ENCODE measurements at places on chromosomes 7 and 10.

DNA sequence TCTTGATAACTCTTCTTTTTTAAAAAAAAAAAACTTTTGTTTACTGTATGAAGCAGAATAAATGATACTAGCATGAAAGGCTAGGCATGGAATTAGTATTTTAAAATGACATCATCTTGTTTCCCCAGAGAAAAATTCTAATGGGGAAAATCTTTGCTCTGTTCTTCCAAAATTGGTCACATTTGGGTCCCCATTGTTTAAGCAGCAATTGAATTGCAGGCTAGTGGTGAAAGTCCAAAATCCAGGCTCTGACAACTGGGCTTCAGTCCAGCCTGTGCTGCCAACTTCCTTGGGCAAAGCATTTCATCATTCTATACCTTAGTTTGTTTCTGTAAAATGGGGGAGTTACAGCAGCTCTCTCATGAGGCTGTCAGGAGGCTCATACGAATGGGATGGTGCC lies 726.4 kb downstream of the KCNMA1 start:
- no peak for DNase-seq

GRCh38 chr7:102416406-102416805 lies 17.0 kb upstream of the ORAI2 start:
- no peak for DNase-seq

GRCh38 chr10:86402283-86402941 lies 35.8 kb upstream of the GRID1 start:
- DNase-seq, result peak; percentile 49

GRCh38 chr7:40551685-40552576 lies 417.1 kb downstream of the SUGCT start:
- DNase-seq, result no peak

GRCh38 chr7:87330316-87330715 lies 15.1 kb upstream of the CROT start:
- no peak for DNase-seq

- DNase-seq, result no peak
Observed at GRCh38 chr10:67288688-67289410, 363.0 kb downstream of the LRRTM3 start.

- peak; percentile 13 for DNase-seq
Observed at GRCh38 chr7:120729245-120729644, 128.7 kb downstream of the TSPAN12 start.

GRCh38 chr10:123945325-123945920 lies 53.8 kb upstream of the CPXM2 start:
- peak; percentile 14 for DNase-seq

DNA sequence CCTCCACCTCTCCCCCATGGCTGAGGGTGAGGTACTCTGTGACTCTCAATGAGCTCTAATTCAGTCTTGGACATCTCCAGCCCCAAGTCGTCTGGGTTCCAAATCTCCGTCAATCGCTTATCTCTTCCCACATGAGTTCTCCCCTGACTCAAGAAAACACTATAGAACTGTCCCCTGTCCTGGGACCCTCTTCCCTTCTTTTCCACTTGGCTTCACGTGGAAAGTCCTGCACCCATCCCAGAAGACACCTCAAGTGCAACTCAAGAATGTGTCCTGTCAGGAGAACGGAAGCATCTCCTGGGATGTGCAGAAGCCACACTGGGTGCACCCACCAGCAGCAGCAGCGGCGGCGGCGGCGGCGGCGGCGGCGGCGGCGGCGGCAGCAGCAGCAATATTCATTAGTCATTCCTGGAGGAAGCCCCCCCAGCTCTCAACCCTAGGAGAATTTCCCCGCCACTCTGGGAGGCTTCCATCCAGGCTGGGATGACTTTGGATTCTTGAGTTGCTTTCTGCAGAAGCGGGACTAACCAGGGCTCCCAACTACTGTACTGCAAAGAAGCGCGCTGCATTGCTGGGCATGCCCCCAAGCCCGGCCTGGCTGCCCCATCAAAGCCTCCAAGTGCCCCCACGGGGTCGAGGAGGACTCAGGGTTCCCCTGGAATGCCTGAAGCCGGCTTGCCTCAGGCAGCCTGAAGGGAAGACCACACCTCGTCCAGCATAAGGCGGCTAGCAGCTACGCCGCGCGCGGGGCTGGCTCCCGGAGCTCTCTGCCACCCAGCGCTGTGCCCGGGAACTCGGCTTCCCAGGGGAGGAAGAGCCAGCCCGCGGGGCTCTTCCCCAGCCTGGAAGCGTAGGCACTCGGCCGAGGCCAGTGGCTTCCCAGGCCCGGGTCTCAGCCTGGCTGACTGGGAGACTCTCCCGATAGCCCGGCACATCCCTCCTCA lies 1.0 kb downstream of the CRTAC1 start:
- DNase-seq, result peak; percentile 75

DNA sequence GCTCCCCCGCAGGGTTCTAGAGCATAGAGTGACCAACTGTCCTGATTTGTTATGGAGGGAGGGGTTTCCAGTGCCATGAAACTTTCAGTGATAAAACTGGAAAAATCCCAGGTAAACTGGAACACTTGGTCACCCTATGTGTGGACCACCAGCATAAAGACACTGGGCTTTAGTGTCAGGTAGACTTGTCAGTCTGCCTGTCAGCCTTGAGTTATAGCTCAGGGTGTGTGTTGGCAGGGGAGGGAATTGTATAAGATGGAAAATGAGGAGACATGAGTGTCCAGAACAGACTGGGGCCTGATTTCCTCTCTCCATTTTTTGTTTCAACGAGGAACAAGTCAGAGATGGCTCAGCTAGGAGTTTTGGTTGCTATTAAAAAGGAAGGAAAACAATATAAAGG lies 10.2 kb upstream of the EFCAB10 start:
- no peak for DNase-seq

GRCh38 chr10:102461187-102462054 lies 10.1 kb upstream of the C10orf95 start:
- peak; percentile 97 for DNase-seq

- no peak for DNase-seq
Observed at GRCh38 chr10:84608126-84608525, 279.7 kb downstream of the CCSER2 start.

- no peak for DNase-seq
Observed at GRCh38 chr10:63843107-63843506, 321.9 kb downstream of the REEP3 start.

- no peak for DNase-seq
Observed at GRCh38 chr10:66362522-66362921, 563.3 kb upstream of the LRRTM3 start.

DNA sequence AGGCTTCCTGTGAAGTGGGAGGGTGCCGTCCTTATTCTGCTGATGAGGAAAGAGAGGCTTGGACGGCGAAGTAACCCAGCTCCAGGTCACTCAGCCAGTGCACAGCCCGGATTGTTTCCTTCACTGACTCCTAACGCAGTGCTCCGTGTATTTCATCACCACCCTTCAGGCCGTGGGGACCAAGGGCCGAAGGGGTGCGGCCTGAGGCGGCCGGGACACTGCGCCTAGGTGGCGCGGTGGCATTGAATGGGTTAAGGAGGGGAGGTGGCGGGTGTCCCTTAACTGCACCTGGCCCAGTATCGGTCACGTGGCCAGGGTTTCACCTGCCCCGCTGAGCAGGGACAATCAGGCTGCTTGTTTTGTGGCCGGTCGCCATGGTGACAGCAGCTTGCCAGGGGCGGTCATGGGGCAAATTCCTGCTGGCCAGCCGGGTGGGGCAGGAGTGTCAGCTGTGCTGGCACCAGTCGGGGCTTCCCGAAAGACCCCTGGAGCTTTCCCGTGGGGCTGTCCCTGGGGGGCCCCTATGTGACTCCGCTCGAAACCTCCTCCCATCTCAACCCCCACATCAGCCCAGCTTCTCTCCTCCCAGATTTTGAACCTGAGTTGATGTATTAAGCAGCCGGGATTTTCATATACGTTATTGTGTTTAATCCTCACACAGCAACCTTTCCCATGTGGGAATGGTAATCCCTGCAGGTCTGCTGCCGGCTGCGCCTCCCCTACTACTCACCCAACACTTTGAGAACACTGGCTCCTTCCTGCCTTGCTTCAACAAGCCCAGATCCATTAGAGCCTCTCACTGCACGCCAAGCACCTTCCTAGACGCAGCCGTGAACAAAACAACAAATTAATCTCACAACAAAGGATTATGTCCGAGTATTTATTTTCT lies 4.4 kb upstream of the ABHD11 start:
- peak; percentile 100 for DNase-seq

DNA sequence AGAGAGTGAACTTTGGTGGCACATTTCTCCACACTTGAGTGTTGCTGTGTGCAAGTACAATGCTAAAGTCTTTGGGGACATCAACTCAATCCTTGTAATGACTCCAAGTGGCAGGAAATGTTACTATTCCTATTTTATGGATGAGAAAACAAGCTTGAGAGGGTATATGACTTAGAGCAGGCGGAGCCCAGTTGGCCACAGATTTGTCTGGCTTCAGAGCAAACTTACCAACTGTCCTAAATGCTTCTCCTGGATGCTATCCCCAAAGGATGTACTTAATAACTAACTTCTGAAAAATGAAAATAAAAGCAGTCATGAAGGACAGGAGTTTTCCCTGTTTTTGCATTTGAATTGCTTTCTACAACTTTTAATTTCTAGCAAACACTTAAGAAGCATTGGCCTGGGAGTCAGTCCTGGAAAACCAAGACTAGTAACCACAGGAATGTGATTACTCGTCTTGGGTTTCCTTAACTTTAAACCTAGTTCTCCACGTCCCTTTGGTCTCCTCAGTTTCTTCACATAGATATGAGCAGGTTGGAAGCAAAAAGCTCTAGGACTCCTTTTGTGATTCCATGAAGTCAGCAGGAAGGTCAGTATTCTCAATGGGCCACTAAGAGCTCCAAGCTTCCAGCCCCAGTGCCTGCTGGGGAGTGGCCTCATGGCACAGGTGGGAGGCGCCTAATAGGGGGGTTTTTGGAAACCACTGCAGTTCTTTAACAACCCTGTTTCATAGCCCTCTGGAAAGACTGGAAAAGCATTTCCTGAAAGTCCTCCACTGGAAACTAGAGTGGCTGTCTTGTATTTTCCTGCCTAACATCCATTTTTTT lies 140.8 kb downstream of the GLCCI1 start:
- DNase-seq, result no peak

GRCh38 chr10:98039690-98040381 lies 9.4 kb upstream of the CRTAC1 start:
- DNase-seq, result no peak

DNA sequence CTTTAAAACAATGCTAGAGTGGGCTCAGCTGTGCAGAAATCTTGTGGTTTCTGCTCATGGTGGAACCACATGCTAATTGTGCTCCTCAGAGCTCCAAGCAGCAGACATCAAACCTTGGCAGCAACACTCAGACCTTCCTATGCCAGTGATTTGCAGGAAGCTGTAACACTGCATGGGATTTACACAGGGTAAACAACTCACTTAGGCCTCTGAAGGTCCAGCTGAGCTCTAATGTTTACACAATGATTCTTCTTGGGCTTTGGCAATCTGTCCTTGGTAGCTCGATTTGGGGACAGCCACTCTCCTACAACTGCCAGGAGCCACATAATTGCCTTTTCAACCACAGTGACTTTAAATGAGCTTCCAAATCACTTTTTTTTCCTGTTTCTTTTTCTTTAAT lies 97.7 kb upstream of the PDLIM1 start:
- peak; percentile 79 for DNase-seq

GRCh38 chr7:122902751-122903495 lies 16.7 kb upstream of the CADPS2 start:
- DNase-seq, result peak; percentile 73

GRCh38 chr10:70932392-70933196 lies 44.2 kb upstream of the PCBD1 start:
- no peak for DNase-seq

DNA sequence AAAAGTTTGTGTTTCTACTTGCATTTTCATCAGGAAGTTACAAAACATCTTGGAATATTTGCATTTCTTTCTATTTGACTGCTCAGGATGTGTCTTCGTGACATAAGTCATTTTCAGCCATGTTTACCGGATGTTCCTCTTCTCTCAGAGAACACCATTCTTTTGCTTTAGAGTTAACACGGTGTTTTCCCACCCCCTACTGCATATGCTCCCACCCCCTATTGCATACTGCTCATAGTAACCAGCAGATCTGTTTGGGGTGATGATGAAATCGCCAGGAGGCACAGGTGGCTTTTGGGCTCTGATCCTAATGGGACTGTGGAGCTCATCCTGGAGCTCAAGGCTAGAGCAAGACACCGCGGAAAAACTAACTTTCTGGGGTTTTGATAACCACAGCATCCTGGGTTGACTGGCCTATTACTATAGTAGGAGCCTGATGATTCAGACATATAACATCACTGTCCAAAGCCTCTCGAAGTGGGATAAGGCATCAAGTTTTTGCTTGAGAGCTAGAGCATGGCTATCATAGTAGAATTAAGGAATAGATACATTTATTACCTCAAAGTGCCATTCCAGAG lies 65.1 kb upstream of the BET1 start:
- no peak for DNase-seq

GRCh38 chr7:49805371-49806007 lies 32.1 kb downstream of the VWC2 start:
- DNase-seq, result no peak

DNA sequence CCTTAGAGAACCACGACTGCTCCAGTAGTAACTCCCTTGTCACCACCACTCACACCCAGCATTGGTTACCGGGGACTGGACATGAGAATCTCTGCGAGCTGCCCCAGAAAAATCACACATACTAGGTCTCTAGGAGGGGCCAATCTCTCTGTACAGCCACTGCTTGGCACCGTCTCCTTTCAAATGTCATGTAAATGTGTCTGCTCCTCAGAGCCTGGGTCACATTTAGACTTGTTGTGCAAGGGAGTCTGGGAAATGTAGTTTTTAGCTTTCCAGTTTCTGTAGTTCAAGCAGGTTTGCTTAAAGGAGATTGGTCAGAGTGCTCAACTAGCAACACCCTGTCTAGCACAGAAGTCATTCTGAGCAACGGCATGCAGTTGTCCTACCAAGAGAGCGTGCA lies 60.0 kb downstream of the CHN2 start:
- DNase-seq, result peak; percentile 37

DNA sequence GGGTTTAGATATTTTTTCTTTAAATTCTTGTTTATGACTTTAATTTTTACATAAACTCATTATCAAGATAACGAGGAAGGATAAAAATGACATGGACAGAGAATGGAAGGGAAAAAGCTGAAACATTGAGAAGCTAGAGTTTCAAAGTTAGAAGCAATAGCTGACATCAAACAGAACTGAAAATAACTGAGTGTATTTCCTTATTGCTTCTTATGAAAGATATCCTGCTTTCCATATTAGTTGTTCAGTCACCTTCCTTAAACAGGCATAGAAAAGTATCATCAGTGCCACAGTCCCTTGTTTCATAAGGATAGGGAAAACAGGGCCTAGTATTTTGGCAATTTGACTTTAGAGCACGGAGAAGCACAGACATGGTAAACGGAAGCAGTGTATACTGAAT lies 460.5 kb upstream of the GHITM start:
- no peak for DNase-seq

- DNase-seq, result no peak
Observed at GRCh38 chr7:126079581-126079980, 1150.0 kb upstream of the POT1 start.

GRCh38 chr10:31617757-31618156 lies 298.7 kb downstream of the ZEB1 start:
- no peak for DNase-seq

GRCh38 chr10:11177926-11178471 lies 160.3 kb downstream of the CELF2 start:
- DNase-seq, result no peak

- DNase-seq, result no peak
Observed at GRCh38 chr10:111222961-111223360, 146.1 kb downstream of the ADRA2A start.

GRCh38 chr7:80597875-80598274 lies 40.6 kb upstream of the CD36 start:
- no peak for DNase-seq
